ENCODE measurements at places on chromosomes 13 and 19.
A peak's percentile ranks its signal among the peaks of the same experiment; 100 is the strongest.

DNA sequence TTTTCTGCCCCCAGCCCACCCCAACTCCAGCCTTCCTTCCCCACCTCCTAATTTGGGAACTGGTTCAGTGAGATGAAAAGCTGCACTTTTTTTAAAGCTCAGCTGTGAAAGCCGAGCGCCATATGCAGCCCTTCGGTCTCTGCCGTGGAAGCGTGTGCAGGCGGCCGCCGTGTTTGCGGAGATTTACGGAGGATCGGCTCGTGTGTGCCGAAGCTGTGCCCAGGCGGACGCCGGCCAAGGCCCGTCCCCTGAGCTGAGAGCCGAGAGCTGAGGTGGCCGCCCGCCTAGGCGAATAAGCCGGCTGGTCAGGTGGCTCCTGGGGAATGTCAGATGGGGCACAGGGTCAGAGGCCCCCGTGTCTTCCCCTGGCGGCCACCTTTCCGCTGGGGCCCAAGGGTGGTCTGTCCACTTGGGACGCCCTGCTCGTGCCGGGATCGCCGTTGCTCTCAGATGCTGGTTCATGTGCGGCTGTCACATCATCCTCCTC, 78.7 kb downstream of the ZNF536 start:
- no peak for DNase-seq

GRCh38 chr13:38636761-38637160, 50.1 kb upstream of the FREM2 start:
- no peak for DNase-seq

DNA sequence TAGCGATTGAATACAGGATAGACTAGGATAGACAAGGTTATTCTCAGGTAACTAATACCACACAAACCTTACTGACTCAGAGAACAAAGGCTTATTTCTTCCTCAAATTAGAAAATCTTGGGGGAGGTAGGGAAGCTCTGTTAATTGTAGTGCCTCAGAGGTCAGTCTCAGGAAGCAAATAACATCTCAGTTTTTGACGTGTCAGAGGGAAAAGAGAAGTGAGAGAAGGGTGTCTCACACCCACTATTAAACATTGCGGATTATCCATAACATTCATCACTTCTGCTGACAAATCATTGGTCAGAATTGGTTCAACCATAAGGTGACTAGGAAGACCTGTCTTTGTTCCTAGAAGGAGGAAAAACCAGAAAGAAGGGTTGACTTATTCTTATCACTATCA, 579.4 kb upstream of the MIR17HG start:
- DNase-seq, result no peak

GRCh38 chr13:52775511-52775910, 35.9 kb upstream of the CNMD start:
- DNase-seq, result no peak

- DNase-seq, result no peak
These were observed 48.9 kb downstream of the DNM2 start for GRCh38 chr19:10766671-10767201.

- no peak for DNase-seq
These were observed 7.2 kb downstream of the MED29 start for GRCh38 chr19:39398297-39398864.

DNA sequence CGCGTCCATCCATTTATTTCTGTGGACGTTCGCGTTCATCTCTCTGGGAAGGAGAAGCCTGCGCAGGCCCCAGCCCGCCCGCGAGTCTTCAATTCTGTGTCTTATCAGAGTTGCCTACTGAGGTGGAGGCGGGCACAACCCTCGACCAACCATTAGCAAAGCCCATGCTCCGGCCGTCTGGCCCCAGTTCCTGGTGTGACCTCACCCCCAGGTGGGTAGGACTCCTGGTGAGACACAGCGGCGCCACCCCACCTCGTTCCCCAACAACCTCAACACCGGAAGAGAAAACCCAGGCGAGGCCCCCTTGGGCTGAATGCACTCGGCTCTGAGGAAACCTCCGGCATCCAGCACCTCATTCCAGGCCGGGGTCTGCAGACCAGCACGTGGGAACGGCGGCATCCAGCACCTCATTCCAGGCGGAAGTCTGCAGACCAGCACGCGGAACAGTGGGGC, 14.7 kb downstream of the ZNF787 start:
- no peak for DNase-seq

DNA sequence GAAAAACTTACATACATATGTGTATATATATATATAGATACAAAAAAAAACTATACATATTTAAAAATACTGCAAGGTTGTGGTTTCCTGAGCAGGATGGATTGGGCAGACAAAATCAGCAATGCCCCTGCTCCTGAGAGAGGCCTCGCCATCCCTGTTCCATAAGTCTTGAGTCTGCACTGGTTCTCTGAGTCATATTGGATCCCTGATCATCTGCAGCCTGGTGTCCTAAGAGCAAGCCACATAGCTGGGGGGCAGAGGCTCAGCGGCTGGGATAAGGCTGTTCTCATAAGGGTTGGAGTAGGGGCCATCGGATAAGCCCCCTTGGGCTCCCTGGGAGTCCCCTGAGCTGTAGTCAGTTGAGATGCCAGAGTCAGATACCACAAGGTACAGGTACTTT, 3.3 kb downstream of the SWSAP1 start:
- no peak for DNase-seq

GRCh38 chr13:102580552-102581169, 16.1 kb upstream of the TPP2 start:
- DNase-seq, result peak; percentile 16

DNA sequence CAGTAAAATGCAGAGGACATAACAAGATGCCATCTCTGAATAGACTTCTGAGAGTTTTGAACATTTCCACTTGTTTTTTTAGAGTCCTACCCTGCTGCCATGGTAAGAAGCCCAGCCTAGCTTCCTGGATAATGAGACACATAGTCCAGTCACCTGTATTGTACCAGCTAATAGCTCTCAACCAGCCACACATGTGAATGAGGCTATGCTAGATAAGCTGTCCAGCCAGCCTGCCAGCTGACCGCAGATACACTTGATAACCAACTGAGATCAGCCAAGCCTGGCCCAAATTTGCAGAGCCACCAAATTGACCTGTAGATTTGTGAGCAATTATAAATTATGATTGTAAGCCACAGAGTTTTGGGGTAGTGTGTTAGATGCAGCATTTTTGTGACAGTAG, 10.7 kb downstream of the RFXAP start:
- no peak for DNase-seq

GRCh38 chr13:53105890-53106289, 77.3 kb downstream of the OLFM4 start:
- DNase-seq, result no peak

- no peak for DNase-seq
These were observed 33.9 kb upstream of the TPT1 start for GRCh38 chr13:45374917-45375316.

DNA sequence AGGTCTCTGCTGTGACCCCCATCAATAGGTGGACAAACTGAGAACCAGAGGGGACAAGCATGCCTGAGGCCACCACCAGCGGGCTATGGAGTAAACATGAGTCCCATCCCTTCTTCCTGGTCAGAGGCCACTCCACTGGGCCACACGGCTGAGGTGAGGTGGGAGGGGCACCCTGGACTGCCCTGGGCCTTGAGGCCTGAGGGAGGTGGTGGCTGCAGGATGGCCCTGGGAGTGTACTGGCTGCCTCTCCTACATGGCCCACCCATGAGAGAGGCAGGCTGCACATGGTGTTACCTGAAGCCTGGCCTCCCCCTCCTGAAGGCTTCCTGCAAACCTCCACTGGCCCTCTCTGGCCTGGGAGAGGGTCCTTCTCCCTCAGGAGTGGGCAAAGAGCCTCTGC, 222.4 kb downstream of the TUBA3C start:
- DNase-seq, result no peak

DNA sequence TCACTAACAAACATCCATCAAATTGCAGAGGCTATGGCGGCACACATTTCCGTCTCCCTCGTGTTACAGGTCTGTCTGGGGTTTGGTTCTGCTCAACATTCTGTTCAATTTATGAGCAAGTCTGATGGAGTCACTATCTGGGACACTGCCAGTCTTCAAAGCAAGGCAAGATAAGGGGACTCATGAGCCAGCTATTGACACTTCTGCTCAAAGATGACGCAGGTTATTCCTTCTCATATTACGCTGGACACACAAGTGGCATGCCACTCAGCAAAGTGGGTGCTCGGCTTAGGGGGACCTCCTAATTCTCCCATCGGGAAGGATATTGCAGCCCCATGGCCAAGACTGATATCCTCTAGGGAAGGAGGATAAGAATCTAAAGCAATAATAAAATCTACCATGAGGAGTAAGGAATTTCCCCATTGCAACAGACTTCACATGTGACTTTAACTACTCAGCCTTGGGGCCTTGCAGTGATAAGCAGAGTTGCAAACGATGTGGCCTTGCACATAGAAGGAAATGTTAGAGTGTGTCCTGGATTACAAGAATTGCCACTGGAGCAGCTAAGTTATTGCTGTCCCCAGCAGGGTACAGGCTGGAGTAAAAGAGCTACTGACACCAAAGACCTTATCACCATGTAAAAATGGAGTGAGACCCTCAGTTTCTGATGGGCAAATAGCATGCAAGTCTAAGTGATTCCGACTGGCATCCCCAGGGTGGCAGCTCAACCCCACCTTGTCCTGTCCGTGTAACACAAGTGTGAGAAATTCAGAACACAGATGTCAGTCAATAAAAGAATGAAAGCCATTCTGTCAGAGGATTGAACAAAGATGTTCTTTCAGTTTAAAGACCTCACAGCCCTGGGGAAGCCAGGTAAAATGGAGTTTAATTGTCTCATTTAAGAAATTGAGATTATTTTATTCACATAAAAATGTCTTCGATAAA, 306.1 kb downstream of the IRS2 start:
- DNase-seq, result no peak

GRCh38 chr13:50844084-50844875, 788 bp upstream of the DLEU7 start:
- DNase-seq, result no peak

DNA sequence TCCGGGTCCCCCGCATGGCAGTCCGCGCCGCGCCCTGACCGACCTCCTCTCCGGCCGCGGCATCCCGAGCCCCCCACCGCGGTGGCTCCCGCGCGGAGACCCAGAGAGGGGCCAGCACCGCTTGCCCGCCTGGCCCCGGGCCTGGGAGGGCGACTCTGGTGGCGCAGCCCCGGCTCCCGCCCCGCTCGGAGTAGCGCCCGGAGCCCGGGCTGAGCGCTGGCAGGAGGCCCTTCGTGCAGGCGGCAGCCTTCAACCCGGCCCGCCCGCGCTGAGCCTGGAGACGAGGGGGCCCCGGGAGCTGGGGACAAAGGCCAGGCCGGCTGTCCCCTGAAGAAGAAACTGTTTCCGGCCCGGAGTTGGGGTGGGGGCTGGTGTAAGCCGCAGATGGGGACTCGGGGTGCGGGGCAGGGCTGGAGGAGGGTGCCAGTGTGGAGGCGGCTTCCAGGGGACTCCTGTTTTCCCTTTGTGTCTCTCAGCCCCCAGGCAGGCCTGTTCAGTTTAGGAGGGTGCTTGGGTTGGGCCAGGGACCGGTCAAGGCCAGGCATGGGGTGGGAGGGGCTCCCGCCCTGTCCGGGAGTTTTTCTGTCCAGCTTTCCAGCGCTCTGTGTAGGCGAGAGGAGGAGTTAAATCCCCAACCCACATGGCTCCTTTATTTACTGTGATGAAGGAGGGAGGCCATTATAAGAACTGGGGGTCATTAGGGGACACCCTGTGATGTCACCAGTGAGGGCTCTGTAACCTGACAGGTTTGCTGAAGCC, 935 bp downstream of the LRP3 start:
- DNase-seq, result no peak

All from activated CD4-positive, alpha-beta T cell treated with anti-CD3 and anti-CD28 coated beads for 24 hours (primary cell).